ENCODE measurements at places on chromosomes 11 and 22. TPM values are rescaled to one million over a fixed set of nuclear protein-coding genes. Genes with fewer than 3 reads are reported as not detected.

The C11orf97 gene
- total RNA-seq: not detected

The GAB4 gene
- not detected for total RNA-seq

The TTC36 gene
- total RNA-seq: not detected

The EMID1 gene
- total RNA-seq: 9.4 TPM

The KRTAP5-8 gene
- total RNA-seq: not detected

The SCN2B gene
- 2.7 TPM for total RNA-seq

The CHADL gene
- 1.8 TPM for total RNA-seq

The CABP7 gene
- total RNA-seq: 0.11 TPM

The MPPED2 gene
- 25.7 TPM for total RNA-seq

The BACE1 gene
- total RNA-seq: 19.1 TPM

The KCNQ1OT1 gene
- 24.7 TPM for total RNA-seq

The SMCO4 gene
- 34.3 TPM for total RNA-seq

The XRCC6 gene
- total RNA-seq: 199 TPM

The ELMOD1 gene
- 1.6 TPM for total RNA-seq

The GLYAT gene
- total RNA-seq: not detected

The IRAG1 gene
- 60.1 TPM for total RNA-seq

The HTATIP2 gene
- total RNA-seq: 3.9 TPM

The C11orf87 gene
- 0.69 TPM for total RNA-seq
